ENCODE measurements at places on chromosomes 12 and 14.

DNA sequence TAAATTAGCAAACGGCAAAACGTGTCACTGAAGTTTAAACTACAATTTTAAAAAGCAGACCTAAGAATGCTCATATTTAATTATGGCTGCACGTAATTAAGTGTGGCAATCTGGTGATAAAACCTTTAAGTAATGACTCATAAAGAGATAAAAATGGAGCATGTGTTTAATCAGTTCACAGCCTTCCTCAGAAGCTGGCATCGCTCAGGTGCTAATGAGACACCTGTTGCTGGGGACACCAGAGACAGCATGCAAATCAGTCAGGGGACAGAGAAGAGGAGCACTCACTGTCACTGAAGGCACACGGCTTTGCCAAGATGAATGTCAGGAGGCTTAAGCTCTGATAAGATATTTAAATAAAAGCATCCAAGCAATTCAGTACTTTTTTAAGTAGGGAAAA is 840.3 kb downstream of the GALC start:
- DNase-seq: no peak
- no peak overlapping the region for H3K27ac ChIP-seq
- H3K27me3 ChIP-seq: no peaks in the 10 kb centered on the region
- H3K4me1 ChIP-seq: no peaks in the 10 kb centered on the region
- no peak overlapping the region for H3K4me3 ChIP-seq

DNA sequence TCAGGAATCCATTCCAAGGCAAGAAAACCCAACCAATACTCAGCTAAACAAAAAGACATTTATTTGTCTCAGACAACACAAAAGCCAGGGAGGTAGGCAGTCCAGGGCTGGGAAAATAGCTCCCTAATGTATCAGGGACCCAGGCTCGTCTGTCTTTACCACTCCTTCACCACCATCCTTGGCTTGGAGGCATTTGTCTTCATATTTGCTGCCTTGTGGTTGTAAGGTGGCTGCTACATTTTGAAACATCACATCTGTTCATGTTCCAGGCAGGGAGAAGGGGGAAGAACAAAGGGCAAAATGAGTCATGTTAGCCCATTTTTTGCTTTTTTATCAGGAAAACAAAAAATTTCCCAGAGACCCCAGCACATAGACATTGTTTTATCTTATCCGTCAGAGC is 44.8 kb upstream of the PCED1B start:
- no peak for DNase-seq
- no peak overlapping the region for H3K4me3 ChIP-seq
- no peak overlapping the region for H3K27ac ChIP-seq
- H3K27me3 ChIP-seq: no peaks in the 10 kb centered on the region

GRCh38 chr12:99311373-99311772 is 336.2 kb upstream of the GARIN6 start:
- no peak overlapping the region for H3K4me3 ChIP-seq
- no peaks in the 10 kb centered on the region for H3K27me3 ChIP-seq
- DNase-seq: no peak
- H3K4me1 ChIP-seq: no peaks in the 10 kb centered on the region

- no peaks in the 10 kb centered on the region for H3K36me3 ChIP-seq
- H3K4me1 ChIP-seq: no peaks in the 10 kb centered on the region
- no peak overlapping the region for H3K4me3 ChIP-seq
Measured at GRCh38 chr14:92382677-92383076, 59.7 kb downstream of the SLC24A4 start.

- H3K4me3 ChIP-seq: no peak overlapping the region
- H3K27ac ChIP-seq: no peak overlapping the region
- no peaks in the 10 kb centered on the region for H3K36me3 ChIP-seq
Measured at GRCh38 chr12:94730847-94731246, 80.5 kb upstream of the TMCC3 start.

- DNase-seq: no peak
- no peaks in the 10 kb centered on the region for H3K36me3 ChIP-seq
- H3K27me3 ChIP-seq: no peaks in the 10 kb centered on the region
- no peaks in the 10 kb centered on the region for H3K4me1 ChIP-seq
Measured at GRCh38 chr14:88960496-88960895, 136.0 kb downstream of the TTC8 start.

DNA sequence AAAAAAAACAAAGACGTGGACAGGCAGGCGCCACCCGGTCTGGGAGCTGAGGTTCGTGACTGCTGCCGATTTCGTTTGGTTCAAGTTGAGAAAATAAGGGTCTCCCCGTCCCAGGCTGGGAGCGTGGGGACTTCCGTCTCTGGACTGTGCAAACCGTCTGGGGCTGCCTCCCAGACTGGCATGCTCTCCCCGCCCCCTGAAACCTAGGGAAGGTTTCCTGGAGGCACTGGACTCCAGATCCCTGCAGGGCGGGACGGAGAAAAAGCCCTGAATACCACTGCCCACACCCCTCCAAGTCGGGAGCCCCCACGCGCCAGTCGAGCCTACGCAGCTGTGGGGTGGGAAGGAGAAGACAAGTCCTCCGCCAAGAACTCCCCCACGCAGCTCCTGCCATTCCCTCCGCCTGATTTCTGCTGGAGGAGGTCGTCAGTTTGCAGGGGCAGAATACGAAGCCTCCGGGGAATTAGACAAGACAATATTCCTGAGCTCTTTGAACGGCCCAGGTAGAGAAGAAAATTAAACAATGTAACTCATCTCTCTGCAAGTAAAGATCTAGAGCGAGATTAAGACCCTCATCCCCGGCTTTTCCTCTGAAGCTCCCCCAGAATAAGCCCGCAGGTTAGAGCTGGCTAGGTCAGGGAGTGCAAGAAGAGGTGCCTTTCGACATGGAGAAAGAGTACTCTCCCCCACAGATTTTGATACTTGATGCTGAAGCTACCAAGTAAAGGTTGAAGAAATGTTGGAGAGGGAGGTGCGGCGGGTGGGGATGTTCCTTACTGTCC is 10.4 kb upstream of the HOXC13 start:
- no peak overlapping the region for H3K27ac ChIP-seq
- no peak overlapping the region for H3K4me3 ChIP-seq
- H3K4me1 ChIP-seq: no peaks in the 10 kb centered on the region
- H3K36me3 ChIP-seq: no peaks in the 10 kb centered on the region

DNA sequence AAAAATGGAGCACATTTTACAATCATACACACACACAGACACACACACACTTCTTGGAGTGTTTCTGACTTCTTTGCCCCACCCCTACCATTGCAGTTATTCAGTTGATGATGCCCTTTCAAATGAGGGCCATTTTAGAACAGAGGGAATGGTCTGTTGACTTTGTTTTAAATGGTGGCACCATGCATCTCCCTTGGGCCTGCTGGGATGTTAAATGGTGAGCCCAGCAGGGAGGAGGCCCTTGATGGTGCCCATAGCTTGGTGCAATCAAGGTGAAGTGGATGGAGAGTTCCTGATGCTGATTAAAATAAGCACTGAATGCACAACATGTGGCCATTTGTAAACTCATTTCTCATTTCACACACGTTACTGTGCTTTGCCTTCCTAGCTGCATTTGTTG is 13.3 kb downstream of the C12orf75 start:
- H3K4me3 ChIP-seq: no peak overlapping the region
- no peak for DNase-seq
- peaks cover 59% of the 10 kb centered on the region for H3K36me3 ChIP-seq
- H3K27me3 ChIP-seq: no peaks in the 10 kb centered on the region

GRCh38 chr12:118011377-118011776 is 5.1 kb upstream of the RFC5 start:
- H3K27ac ChIP-seq: no peak overlapping the region
- H3K36me3 ChIP-seq: no peaks in the 10 kb centered on the region
- peaks cover 7% of the 10 kb centered on the region for H3K4me1 ChIP-seq

- H3K36me3 ChIP-seq: peaks cover 69% of the 10 kb centered on the region
- DNase-seq: no peak
- H3K4me3 ChIP-seq: no peak overlapping the region
- H3K27ac ChIP-seq: no peak overlapping the region
Measured at GRCh38 chr12:47189728-47190127, 110.0 kb upstream of the AMIGO2 start.

DNA sequence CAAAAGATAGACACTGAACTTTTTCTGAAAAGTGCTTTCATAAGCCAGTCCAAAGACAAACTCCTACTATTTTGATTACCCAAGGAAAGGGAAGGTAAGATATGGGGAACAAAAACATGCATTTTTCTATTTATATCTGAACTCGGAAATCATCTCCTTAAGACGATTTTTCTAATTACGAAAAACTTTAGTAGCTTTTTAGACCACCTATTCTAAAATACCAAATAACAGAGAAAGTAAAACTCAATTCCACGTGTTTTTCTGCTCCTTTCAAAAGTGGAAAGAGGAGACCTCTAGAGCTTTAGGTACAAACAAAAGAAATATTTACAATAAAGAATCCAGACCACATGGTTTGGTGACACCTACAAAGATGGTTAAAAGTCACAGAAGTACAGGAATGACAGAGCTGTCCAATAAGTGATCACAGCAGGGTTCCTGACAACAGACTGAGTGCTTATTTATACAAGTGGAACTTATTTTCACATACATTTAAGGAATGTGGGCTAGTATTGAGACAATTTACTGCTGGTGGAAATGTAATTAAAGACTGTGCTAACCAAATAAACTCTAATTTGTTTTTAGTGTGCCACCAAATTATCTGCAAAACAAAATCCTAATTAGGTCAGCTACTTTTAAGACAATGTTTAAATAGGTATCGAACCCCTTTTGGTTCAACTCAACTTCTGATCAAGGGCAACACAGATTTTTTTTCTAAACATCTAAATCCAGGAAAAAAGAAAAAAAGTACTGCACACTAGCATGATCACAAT is 2.4 kb downstream of the LRIG3 start:
- no peak overlapping the region for H3K4me3 ChIP-seq
- H3K4me1 ChIP-seq: peaks cover 5% of the 10 kb centered on the region
- no peaks in the 10 kb centered on the region for H3K36me3 ChIP-seq
- DNase-seq: no peak
- no peak overlapping the region for H3K27ac ChIP-seq

DNA sequence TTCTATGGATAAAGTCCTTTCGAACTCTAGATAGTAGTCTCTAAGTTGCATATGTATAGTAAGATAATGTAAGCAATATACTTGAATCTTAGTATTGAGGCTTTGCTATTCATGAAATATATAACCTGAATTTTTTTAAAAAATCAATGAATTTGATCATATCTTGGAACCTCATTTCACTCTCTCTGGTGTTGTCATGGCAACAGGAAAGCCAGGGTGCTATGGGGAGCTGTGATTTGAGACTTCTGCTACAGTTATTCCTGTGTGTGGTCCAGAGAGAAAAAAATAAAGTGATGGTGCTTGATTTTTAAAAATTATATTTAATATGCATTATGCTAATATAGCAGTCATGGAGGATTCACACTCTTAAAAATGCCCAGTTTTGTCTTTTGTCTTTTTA is 508.0 kb downstream of the SNAPC1 start:
- H3K4me1 ChIP-seq: no peaks in the 10 kb centered on the region
- no peak overlapping the region for H3K4me3 ChIP-seq
- H3K36me3 ChIP-seq: no peaks in the 10 kb centered on the region
- DNase-seq: no peak
- no peak overlapping the region for H3K27ac ChIP-seq

GRCh38 chr14:91417983-91418386 is 365 bp upstream of the CCDC88C start:
- peaks cover 42% of the 10 kb centered on the region for H3K4me1 ChIP-seq
- peak overlapping the region; percentile 88 for H3K27ac ChIP-seq
- H3K4me3 ChIP-seq: peak overlapping the region; percentile 65
- no peaks in the 10 kb centered on the region for H3K27me3 ChIP-seq
- peak; percentile 61 for DNase-seq

- peaks cover 6% of the 10 kb centered on the region for H3K27me3 ChIP-seq
- no peak overlapping the region for H3K4me3 ChIP-seq
- H3K36me3 ChIP-seq: no peaks in the 10 kb centered on the region
- DNase-seq: peak; percentile 12
Measured at GRCh38 chr12:5200278-5201087, 156.8 kb downstream of the KCNA5 start.

- H3K4me1 ChIP-seq: peaks cover 20% of the 10 kb centered on the region
- no peak for DNase-seq
- H3K27ac ChIP-seq: no peak overlapping the region
- no peaks in the 10 kb centered on the region for H3K27me3 ChIP-seq
- peaks cover 24% of the 10 kb centered on the region for H3K36me3 ChIP-seq
- H3K4me3 ChIP-seq: no peak overlapping the region
Measured at GRCh38 chr14:63504648-63505047, 38.5 kb downstream of the PPP2R5E start.

DNA sequence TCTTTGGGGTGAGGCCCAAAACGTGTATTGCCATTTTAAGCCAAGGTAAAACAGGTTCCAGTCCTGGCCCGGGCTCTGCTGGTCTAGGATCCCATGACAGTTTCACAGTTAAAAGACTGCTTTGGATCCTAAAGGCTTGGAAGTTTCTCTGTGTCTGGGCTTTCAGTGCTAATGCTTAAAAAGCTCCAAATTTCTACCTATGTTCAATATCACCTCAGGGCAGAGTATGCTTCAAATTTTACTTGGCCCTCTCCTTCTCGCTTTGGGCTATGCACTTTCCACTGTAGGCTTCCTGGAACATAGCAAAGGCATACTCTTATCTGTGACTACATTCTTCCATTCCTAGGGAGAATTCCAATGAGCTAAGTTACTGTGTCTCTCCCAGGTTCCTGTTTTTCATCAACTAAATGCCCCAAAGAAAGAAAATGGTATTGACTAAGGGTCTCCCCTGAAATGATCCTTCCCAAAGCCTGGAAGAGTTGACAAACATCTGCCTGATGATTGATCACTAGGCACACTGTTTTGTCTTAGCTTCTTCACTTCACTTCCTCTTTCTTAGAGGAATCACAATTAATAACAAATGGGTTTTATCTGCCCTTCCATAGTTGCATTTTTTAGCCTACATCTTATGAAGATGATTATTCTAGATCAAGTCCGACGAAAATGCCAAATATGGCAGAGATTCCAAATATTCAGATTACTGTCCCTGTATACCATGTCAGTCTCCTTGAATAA is 79.4 kb downstream of the TMTC2 start:
- no peaks in the 10 kb centered on the region for H3K4me1 ChIP-seq
- DNase-seq: no peak
- H3K27me3 ChIP-seq: no peaks in the 10 kb centered on the region
- no peaks in the 10 kb centered on the region for H3K36me3 ChIP-seq
- H3K27ac ChIP-seq: no peak overlapping the region

- H3K4me3 ChIP-seq: no peak overlapping the region
- H3K27ac ChIP-seq: no peak overlapping the region
- H3K36me3 ChIP-seq: peaks cover 2% of the 10 kb centered on the region
- no peak for DNase-seq
- H3K27me3 ChIP-seq: no peaks in the 10 kb centered on the region
Measured at GRCh38 chr12:27462151-27462694, 15.7 kb downstream of the SMCO2 start.

DNA sequence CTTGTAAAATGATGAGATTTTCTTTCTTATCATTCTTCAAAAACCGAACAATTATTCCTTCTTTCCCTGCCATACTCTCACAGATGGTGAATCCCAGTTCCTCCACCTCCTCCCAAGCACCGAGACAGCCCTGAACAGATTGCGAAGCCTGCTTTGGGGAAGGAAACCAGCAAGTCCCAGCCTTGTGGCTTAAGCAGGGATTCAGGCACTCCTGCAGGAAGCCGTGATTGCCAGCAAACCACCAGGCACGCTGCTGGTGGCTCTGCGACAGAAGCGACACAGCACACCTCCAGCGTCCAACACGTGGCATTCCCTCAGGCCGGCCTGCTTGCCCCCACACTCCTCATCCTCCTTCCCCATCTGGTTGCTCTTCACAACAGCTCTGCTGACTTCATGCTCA is 237.7 kb downstream of the GXYLT1 start:
- H3K27me3 ChIP-seq: peaks cover 7% of the 10 kb centered on the region
- no peak overlapping the region for H3K4me3 ChIP-seq
- H3K36me3 ChIP-seq: no peaks in the 10 kb centered on the region

GRCh38 chr12:6638305-6638704 is 2.5 kb upstream of the LPAR5 start:
- H3K36me3 ChIP-seq: peaks cover 3% of the 10 kb centered on the region
- DNase-seq: no peak
- peaks cover 25% of the 10 kb centered on the region for H3K4me1 ChIP-seq
- no peak overlapping the region for H3K4me3 ChIP-seq

- H3K27me3 ChIP-seq: peaks cover 3% of the 10 kb centered on the region
- H3K27ac ChIP-seq: no peak overlapping the region
- no peak for DNase-seq
Measured at GRCh38 chr12:26244503-26244902, 49.1 kb downstream of the SSPN start.
